ENCODE measurements at places on chromosomes 6 and 20. TPM values are rescaled to one million over a fixed set of nuclear protein-coding genes. Genes with fewer than 3 reads are reported as not detected.

CGAS gene
- 1.5 TPM for total RNA-seq

TMEM217 gene
- 1.8 TPM for total RNA-seq

SLC22A7 gene
- total RNA-seq, result 0.56 TPM

F13A1 gene
- 5.0 TPM for total RNA-seq

ARG1 gene
- total RNA-seq, result not detected

TNF gene
- total RNA-seq, result 0.28 TPM

RGS17 gene
- total RNA-seq, result 8.5 TPM

DLK2 gene
- 8.1 TPM for total RNA-seq

SDC4 gene
- 47.5 TPM for total RNA-seq

CCDC170 gene
- 4.4 TPM for total RNA-seq

GJA10 gene
- not detected for total RNA-seq

GRM1 gene
- 36.1 TPM for total RNA-seq

SLC44A4 gene
- total RNA-seq, result not detected

B3GAT2 gene
- 7.7 TPM for total RNA-seq

PPP1R3D gene
- 8.7 TPM for total RNA-seq

OOEP gene
- not detected for total RNA-seq

PTPRT gene
- total RNA-seq, result 90.8 TPM

SSTR4 gene
- total RNA-seq, result 0.95 TPM

TSBP1 gene
- not detected for total RNA-seq

ABHD16B gene
- total RNA-seq, result not detected

HLA-DMA gene
- total RNA-seq, result 16.3 TPM

ANKRD66 gene
- not detected for total RNA-seq

Data from dorsolateral prefrontal cortex (tissue), 122 donors.